DMS79 (cell line): ENCODE measurements at places on chromosomes 11 and 22.

- DNase-seq = no peak
Observed at GRCh38 chr22:27170491-27170890, 513.1 kb downstream of the MIAT start.

DNA sequence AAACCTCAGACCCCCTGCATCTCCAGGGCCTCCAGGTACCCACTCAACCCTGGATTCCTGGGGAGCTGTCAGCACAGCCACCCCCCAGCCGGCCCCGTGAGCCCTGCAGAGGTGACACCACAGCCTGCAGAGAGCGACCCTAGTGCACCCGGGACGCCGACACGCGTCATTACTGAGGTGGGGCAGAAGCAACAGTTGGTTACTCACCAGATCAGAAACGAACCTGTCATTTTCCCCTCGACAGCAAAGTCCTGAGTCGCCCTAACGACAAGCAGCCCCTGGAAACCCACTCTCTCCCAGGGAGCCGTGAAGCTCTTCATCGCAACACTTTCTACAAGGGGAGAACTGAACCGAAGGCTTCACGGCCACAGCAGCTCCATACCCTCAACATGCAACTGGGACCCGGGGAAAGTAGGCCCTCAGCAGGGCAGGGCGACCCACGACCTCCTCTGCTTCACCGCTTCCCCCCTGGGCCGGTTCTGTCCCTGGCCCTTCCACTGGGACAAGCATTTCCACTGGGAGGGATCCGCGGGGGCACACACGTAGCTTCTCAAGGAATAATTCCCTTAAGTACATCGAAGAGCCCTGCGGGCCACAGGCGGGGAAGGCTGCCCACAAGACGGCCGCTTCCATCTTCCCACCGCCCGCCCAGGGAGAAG lies 1.6 kb downstream of the BRD1 start:
- no peak for DNase-seq

GRCh38 chr22:17435375-17435774 lies 66.1 kb downstream of the CECR2 start:
- no peak for DNase-seq

DNA sequence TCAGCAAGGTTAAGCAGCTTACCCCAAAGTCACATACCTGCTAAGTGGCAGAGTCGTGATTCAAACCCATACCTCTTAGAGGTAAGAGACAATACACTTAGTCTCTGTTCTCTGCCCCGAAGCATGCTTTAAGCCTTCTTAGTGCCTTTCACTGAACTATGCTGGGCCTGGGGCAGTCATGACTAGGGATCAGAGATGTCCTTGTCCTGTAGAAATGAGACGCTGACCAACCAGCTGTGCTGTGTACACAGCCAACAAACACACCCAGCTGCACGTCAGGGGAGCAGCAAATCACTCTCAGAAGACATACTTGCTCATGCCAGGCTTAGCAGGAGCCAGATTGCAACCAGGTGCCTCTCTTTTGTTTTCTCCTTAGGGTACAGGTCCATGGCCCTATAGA lies 255.7 kb downstream of the BUD13 start:
- DNase-seq = no peak

DNA sequence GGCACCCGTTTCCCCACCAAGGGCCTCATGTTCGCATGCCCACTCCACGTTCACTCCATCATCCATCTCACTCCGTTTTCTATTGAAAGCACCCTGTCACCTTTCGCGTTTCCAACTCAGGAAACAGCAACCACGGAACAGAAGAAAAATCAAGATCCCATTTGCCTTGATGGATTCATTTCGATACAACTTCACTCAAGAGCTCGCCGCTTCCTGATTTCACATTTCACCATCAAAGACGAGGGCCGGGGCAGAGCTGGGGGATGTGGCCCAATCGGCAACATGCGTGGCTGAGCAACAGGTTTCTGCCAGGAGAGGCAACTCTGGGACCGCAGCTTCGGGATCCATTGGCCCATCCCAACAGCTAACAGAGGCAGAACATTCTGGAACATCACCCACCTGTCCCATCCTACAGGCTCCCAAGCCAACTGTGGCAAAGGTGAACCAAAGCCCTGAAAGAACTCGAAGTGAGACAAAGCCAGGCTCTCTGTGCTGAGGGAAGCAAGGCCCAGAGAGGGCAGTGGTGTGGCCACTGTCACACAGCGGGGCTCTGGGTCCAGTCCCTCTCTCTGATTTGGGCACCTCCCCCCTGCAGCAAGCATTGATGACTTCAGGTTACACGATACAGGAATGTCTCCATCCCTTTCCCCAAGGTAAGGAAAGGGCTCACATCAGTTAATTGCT lies 36.2 kb upstream of the CD5 start:
- DNase-seq = no peak

GRCh38 chr22:46036558-46037408 lies 59.8 kb upstream of the WNT7B start:
- no peak for DNase-seq

- no peak for DNase-seq
Observed at GRCh38 chr11:116853461-116854073, 16.1 kb upstream of the APOA1 start.

- no peak for DNase-seq
Observed at GRCh38 chr22:35070451-35071093, 4.6 kb downstream of the ISX start.

- DNase-seq = no peak
Observed at GRCh38 chr11:38402063-38402462, 1804.0 kb upstream of the RAG2 start.

DNA sequence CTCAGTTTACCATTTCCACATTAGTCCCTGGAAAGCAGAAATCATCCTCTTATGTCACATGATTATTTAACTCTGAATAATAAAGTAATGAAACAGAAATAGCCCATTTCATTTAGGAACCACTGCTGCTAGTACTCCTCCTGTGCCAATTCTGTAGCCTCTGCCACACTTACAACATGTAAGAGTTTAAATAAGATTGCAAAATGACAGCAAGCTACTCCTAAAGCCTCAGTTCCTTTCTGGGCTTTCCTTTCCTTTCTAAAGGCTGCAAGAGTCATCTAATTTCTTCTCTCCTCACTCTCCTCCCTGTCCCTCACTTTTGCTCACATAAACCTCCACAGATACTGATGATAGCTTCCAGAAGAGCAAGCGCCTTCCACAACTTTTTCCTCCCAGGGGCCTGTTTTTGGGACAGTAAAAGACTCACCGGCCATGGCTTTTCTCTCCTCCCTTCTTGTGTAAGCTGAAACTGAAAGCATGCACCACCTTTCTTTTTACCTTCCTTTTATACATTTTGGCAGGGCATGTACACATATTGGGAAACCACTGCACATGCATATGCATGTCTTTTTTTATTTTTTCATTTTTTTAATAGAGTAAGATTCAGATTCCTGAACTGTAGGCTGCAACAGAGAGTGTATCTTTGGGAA lies 38.5 kb downstream of the CARD18 start:
- no peak for DNase-seq

DNA sequence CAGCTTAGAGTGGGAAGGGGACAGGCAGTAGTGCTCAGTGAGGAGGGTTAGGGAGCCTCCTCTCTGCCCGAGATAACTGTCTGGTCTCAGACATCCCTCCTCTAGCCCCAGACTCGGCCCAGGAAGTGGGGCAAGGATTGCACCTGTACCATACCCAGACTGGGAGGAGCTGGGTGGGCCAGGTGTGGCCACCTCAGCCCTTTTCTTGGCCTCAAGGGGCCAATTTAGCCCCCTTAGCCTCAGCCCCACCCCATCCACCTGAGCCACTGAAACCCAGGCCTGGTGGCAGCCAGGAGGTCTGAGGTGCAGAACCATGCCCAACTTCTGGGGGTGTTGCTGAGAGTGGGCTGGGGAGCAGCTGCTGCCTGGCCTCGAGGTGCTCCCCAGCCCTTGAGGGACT lies 6.5 kb downstream of the RELT start:
- no peak for DNase-seq

- no peak for DNase-seq
Observed at GRCh38 chr11:13952221-13952620, 10.3 kb upstream of the SPON1 start.

DNA sequence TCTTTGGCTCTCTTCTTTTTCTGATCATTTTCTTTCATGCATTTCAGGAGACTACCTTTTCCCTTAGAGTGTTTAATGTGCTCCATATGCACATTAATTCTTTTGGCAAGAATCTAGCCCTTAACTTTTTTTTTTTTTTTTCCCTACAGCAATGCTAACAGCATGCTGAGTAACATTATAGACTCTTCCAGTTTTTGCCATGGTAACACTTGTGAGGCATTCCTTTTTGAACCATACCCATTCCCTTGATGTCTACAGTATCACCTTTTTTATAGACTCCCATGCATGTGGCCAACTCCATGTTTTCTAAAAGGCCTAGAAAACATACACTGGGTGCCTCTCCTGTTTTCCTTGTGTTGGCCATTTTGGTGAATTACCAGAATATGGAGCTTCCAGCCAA lies 2.9 kb upstream of the MRPL17 start:
- no peak for DNase-seq

DNA sequence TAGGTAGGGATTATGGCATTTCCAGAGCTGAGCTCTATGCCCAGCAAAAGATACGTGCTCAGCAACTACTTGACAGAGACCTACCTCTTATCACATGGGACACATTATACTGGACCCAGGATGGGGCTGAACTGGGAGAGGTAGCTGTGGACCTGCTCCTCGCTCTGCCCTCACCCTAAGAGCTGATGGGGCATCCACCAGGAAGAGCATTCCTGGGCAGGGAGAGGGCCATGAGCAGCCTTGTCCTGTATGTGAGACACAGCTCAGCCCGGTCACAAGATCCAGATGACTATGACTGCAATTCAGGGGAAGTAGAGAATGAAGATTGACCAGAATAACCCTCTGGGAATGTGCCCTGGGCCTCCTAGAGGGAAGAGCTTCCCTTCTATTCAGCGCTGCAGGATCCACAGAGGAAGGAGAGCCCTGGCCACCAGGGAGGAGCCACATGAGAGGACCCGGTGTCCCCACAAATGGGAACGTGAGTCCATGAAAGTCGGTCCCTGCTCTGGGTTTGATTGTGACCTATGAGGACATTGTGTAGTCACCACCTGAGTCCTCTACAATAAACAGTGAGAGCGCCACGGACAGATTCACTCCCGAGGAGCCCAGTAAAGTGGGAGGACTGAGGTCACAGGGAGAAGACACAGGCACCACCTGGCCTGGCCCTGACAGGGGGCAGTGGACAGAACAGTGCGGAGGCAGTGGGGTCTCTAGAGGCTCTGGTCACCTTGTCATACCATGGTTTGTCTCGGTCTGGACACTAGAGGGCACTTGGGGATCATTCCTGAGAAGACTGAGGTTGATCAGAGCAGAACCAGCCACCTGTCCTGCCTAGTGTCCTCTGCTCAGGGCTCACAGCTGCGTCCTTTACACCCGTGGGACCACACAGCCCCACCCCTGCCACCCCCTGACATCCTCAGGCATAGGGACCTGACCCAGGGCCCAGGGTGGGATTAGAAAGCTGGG lies 99.5 kb downstream of the ZNF280B start:
- DNase-seq = no peak

GRCh38 chr11:41282395-41282794 lies 177.1 kb downstream of the LRRC4C start:
- no peak for DNase-seq

DNA sequence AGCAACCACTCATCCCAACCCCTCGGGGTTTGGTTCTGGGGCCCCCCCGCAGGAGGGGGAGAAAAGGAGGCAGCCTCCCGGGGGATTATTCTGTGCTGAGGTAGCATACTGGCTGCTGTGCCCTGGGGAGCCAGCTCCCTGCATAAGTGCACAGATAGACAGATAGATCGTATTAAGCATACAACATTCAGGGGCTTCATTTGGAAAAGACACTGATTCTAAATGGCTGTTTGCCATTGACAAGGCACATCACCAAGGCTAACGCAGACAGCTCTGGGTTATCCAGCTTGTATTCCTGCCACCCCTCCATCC lies 547.9 kb downstream of the BUD13 start:
- DNase-seq = no peak

- no peak for DNase-seq
Observed at GRCh38 chr11:69803604-69804218, 15.5 kb downstream of the FGF3 start.

DNA sequence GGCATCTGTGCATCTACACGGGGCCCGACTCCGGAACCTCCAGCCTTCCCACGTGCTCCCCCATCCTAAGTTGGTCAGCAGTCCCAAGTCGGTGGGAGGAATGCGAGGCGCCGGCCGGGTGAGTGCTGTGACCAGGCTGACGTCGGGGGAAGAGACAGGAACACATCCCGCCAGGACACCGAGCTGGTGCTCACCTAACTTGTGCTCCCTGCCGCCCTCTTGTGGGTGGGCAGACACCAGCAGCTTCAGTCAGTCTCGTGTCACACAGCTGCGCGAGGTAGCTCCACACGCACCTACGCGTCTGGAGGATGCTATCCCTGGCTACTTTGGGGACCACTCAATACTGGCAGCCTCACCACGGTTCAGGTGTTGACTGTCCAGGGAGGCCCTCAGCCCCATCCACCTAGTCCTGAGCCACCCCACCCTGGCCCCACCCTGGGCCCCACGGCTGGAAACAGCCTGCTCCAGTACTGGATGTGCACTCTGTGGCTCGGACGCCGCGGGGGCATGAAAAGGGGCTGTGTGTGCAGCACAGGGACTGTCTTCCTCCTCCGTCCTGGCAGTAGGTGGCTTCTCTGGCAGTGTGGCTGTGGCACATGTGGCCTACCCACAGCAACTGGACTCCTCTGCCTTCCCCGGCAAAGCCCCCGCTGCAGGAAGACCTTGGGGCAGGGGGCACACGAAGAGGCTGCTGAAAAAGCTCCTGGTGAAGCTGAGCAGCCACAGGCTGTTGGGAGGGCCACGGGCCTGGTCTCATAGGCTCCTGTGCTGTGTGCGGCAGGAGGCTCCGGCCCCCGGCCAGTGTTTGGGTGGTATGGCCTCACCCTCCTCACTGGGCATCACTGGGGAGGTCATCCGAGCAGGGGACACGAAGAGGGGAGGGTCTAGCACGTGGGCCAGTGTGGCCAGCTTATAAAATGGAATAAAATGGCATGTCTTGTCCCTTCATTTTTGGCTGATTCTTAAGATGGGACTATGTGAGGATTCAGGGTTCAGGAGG lies 11.2 kb upstream of the BID start:
- DNase-seq = no peak

DNA sequence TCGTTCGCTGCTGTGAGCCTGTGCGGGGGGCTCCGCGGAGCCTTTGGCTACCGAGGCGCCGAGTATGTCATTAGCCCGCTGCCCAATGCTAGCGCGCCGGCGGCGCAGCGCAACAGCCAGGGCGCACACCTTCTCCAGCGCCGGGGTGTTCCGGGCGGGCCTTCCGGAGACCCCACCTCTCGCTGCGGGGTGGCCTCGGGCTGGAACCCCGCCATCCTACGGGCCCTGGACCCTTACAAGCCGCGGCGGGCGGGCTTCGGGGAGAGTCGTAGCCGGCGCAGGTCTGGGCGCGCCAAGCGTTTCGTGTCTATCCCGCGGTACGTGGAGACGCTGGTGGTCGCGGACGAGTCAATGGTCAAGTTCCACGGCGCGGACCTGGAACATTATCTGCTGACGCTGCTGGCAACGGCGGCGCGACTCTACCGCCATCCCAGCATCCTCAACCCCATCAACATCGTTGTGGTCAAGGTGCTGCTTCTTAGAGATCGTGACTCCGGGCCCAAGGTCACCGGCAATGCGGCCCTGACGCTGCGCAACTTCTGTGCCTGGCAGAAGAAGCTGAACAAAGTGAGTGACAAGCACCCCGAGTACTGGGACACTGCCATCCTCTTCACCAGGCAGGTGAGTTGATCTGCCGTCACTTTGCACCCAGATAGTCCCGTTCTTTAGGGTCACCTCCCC lies 1.0 kb downstream of the ADAMTS15 start:
- DNase-seq = no peak
